A549 treated with CORT108297 at 1 μM for 4 hours (cell line): ENCODE measurements at places on chromosomes 12 and 14. TPM values are rescaled to one million over a fixed set of nuclear protein-coding genes. Genes with fewer than 3 reads are reported as not detected.

The RABGGTA gene
- 14.9 to 18.6 TPM (median 18.0 TPM) in 5 replicates for total RNA-seq

The PMCH gene
- not detected in 5 replicates for total RNA-seq

The CIDEB gene
- total RNA-seq: 0.18 to 0.66 TPM (median 0.20 TPM) in 5 replicates

The KRT78 gene
- 0.08 to 0.14 TPM (median 0.10 TPM) in 3 of 5 replicates, not detected in the others for total RNA-seq

The RNASE7 gene
- not detected in 5 replicates for total RNA-seq

The MMP17 gene
- 10.2 to 16.9 TPM (median 12.1 TPM) in 5 replicates for total RNA-seq
